ENCODE measurements at places on chromosomes 6 and 20.

GRCh38 chr6:85983032-85983659 is 340.5 kb upstream of the SYNCRIP start:
- DNase-seq = no peak

- no peak for DNase-seq
Measured at GRCh38 chr6:110900028-110900598, 25.5 kb downstream of the AMD1 start.

- DNase-seq = no peak
Measured at GRCh38 chr20:63597651-63598478, 23.8 kb upstream of the HELZ2 start.

GRCh38 chr20:50356525-50356885 is 153.7 kb upstream of the PTPN1 start:
- DNase-seq = no peak

DNA sequence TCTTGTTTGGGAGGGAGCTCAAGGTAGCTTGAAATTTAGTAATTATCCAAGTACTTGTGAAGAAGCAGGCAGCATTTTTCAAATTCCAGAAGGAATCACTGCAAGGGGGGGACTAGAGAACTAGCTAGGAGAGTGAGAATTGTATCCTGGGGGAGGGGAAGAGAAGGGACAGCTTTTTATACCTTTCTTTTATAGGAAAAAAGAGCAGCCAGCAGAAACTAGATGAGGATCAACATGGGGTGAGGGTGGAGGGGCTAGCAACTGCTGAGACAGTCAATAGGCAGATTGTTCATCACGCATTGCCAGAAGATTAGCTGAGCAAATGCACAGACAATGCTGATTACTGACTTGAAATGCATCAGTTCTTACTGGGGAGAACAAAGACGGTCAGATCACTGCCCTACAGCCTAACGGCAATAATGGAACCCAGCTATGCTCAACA is 514.3 kb upstream of the CITED2 start:
- DNase-seq = no peak

DNA sequence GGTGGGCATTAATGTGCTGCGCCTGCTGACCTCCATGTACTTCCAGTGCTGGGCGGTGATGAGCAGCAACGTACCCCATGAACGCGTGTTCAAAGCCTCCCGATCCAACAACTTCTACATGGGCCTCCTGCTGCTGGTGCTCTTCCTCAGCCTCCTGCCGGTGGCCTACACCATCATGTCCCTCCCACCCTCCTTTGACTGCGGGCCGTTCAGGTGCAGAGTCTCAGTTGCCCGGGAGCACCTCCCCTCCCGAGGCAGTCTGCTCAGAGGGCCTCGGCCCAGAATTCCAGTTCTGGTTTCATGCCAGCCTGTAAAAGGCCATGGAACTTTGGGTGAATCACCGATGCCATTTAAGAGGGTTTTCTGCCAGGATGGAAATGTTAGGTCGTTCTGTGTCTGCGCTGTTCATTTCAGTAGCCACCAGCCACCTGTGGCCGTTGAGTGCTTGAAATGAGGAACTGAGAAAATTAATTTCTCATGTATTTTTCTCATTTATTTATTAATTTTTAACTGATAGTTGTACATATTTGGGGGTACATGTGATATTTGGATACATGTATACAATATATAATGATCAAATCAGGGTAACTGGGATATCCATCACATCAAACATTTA is 35.2 kb upstream of the NOP56 start:
- no peak for DNase-seq
